ENCODE measurements at places on chromosomes 16 and 17. TPM values are rescaled to one million over a fixed set of nuclear protein-coding genes. Genes with fewer than 3 reads are reported as not detected.

The CCL4 gene
- total RNA-seq, result not detected

The GNAO1 gene
- 0.09 TPM for total RNA-seq

The RRAD gene
- 11.7 TPM for total RNA-seq

The NUPR1 gene
- 18.9 TPM for total RNA-seq

The CDRT15L2 gene
- total RNA-seq, result not detected

The PPP1R27 gene
- total RNA-seq, result not detected

The GSG1L gene
- total RNA-seq, result not detected

The KRTAP2-3 gene
- total RNA-seq, result not detected

The PROCA1 gene
- total RNA-seq, result 1.6 TPM

The MT2A gene
- total RNA-seq, result 117 TPM

The CLDN7 gene
- 4.2 TPM for total RNA-seq

The IL21R gene
- 1.4 TPM for total RNA-seq

The ASPA gene
- 3.3 TPM for total RNA-seq

The BCAR1 gene
- 18.5 TPM for total RNA-seq

The ABCC6 gene
- 2.1 TPM for total RNA-seq

The SEPTIN12 gene
- not detected for total RNA-seq

The IL17C gene
- total RNA-seq, result not detected

The ESRP2 gene
- 0.16 TPM for total RNA-seq

The KRT24 gene
- not detected for total RNA-seq

The STH gene
- not detected for total RNA-seq

The KRT16 gene
- 1.9 TPM for total RNA-seq

The TP53TG3F gene
- total RNA-seq, result not detected

The RNF222 gene
- total RNA-seq, result not detected

The ALDOC gene
- 53.3 TPM for total RNA-seq

The PLA2G10 gene
- total RNA-seq, result not detected

The PRAC1 gene
- total RNA-seq, result not detected

The PRR35 gene
- not detected for total RNA-seq

The SYCE1L gene
- total RNA-seq, result 0.32 TPM

The TEKT3 gene
- not detected for total RNA-seq

The LRRC75A gene
- total RNA-seq, result 1.4 TPM

The STXBP4 gene
- 5.4 TPM for total RNA-seq

The CACNG1 gene
- total RNA-seq, result not detected

The PER1 gene
- total RNA-seq, result 3.0 TPM

The LRRC37A gene
- 1.7 TPM for total RNA-seq

The SPSB3 gene
- 52.0 TPM for total RNA-seq

The C16orf46 gene
- total RNA-seq, result 0.34 TPM

The BBS2 gene
- total RNA-seq, result 80.1 TPM

The NOTUM gene
- total RNA-seq, result under 0.01 TPM

The MAF gene
- 29.0 TPM for total RNA-seq

The IGSF6 gene
- not detected for total RNA-seq

The AGRP gene
- total RNA-seq, result not detected

The NOS2 gene
- total RNA-seq, result not detected

The PNMT gene
- total RNA-seq, result not detected

The SLC35B1 gene
- 36.2 TPM for total RNA-seq

Data from bronchial smooth muscle cell (primary cell).